ENCODE measurements at places on chromosomes 12 and 14. TPM values are rescaled to one million over a fixed set of nuclear protein-coding genes. Genes with fewer than 3 reads are reported as not detected.

DDIT3 gene
- total RNA-seq, result 42.5 TPM

POTEG gene
- not detected for total RNA-seq

PTGES3 gene
- total RNA-seq, result 70.5 TPM

CMKLR1 gene
- total RNA-seq, result 5.4 TPM
